ENCODE measurements at places on chromosomes 7 and 10.

GRCh38 chr10:51860257-51860656 is 160.9 kb upstream of the CSTF2T start:
- no peak for DNase-seq

- no peak for DNase-seq
Measured at GRCh38 chr7:33379891-33380525, 250.6 kb downstream of the BBS9 start.

DNA sequence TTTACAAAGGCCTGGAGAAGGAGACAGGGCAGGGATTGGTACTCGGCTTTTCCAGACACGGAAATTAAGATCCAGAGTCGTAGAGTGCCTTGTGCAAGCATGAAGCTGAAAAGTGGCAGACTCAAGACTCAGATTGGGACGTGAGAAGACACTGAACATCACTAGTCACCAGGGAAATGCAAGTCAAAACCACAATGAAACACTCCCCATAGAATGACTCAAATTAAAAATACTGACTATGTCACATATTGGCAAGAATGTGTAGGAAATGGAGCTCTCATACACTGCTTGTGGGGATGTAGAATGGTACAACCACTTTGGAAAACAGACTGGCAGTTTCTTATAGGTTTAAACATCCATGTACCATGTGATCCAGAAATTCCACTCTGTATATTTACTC is 472.0 kb downstream of the RPS24 start:
- no peak for DNase-seq

DNA sequence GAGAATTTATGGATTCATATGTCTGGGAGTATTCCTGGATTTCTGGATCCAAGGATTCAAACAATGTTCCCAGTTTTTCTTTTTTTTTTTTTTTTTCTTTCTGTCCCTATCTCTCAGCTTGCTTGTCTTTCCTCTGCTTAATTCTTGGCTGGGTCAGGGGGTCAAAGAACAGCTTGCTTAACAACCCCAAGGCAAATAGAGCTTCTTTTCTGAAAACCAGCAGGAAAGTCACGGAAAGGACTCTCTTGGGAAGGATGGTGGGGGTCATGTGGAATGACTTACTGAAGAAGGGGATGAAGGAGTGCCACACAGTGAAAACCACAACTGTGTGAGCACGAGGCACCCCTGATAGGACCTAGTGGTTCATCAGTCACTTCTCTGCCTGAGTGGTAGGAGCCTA is 36.1 kb downstream of the GRK5 start:
- no peak for DNase-seq

GRCh38 chr10:132193907-132194552 is 7.3 kb downstream of the DPYSL4 start:
- no peak for DNase-seq

DNA sequence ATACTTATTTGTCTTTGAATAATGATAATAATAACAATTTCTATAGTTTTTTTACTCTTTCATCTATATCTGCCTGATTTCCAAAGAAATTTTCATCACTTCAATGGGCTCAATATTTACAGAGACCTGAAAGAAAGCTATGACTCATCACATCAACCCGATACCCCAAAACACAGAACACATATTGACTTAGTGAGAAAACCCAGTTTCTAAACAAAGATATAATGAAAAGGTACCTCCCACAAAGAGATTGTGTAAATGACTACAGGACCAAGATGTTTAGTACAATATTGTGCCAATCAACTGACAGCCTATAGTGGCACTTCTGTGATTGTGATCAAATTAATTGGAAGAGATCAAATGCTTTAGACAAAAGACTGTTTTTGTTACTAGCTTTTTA is 133.9 kb downstream of the PCDH15 start:
- no peak for DNase-seq

DNA sequence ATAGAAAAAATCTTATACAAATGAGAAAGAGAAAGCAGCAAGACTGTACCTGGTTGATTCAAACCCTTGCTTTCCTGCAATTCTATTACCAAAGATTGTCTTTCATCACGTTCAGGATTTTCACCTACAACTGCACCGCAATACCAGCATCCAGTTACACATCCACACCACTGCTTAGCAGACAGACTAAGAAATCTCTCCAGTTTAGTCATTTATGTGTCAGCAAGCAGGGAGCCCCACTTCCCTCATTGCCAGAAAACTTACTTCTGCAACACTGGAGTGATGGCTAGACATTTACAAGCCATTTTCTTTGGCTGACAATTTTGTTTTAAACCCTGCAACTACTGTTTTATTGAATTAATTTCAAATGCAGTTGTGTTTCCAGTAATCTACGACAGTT is 359.6 kb upstream of the MEOX2 start:
- DNase-seq: no peak

- DNase-seq: no peak
Measured at GRCh38 chr10:526651-527312, 162.7 kb downstream of the DIP2C start.

- DNase-seq: no peak
Measured at GRCh38 chr10:6532321-6532720, 47.8 kb downstream of the PRKCQ start.

GRCh38 chr10:62062752-62063512 is 161.4 kb downstream of the ARID5B start:
- no peak for DNase-seq

- DNase-seq: no peak
Measured at GRCh38 chr10:119296703-119297102, 89.3 kb downstream of the GRK5 start.

GRCh38 chr7:131629217-131629882 is 72.9 kb upstream of the PODXL start:
- DNase-seq: no peak

- DNase-seq: no peak
Measured at GRCh38 chr7:112757337-112757736, 32.9 kb downstream of the TMEM168 start.

GRCh38 chr10:96663797-96664196 is 56.5 kb downstream of the PIK3AP1 start:
- no peak for DNase-seq

GRCh38 chr10:88687853-88688467 is 18.1 kb upstream of the LIPK start:
- no peak for DNase-seq

DNA sequence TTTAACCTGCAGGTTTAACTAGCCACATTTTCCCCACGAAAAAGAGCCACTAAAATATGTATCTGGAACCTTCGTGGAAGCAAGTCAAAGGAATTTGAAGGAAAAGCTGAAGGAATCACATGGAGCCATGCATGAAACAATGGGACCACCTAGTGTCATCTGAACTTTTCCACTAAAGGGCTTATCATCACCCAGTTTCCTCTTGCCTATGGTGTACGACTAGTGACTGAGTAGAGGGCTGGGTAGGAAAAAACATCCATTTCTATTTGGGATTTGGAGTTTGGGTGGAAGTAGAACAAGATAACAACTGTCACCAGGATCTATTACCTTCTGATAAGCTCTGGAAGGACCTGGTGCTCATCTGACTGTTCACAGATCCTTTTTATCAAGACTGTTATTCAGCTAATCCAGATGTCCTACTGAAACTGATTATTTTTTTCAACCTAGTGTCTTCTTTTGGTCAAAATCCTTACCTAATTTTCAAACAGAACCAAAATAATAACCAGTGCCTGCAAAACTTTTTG is 153.2 kb upstream of the COL1A2 start:
- DNase-seq: no peak

DNA sequence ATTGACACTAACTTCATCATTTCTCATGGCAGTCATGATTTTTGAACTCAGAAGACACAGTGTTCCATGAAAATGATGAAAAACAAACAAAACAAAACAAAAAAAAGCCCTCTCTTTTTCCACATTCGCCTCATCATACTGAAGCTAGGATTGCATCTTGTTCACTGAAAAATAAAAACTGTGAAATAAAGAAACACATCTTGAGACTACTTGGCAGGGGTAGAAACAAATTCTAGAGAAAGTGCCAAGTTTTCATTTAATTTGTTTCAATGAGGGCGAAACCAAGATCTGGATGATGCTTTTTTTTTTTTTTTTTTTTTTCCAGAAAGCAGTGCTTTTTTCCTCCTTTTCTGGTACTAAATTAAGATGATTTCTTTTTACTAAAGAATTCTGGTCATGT is 350.4 kb upstream of the ETV1 start:
- no peak for DNase-seq

GRCh38 chr10:29105516-29106215 is 183.2 kb upstream of the LYZL1 start:
- no peak for DNase-seq
